NCI-H146 (cell line): ENCODE measurements at places on chromosomes 3 and 15.

DNA sequence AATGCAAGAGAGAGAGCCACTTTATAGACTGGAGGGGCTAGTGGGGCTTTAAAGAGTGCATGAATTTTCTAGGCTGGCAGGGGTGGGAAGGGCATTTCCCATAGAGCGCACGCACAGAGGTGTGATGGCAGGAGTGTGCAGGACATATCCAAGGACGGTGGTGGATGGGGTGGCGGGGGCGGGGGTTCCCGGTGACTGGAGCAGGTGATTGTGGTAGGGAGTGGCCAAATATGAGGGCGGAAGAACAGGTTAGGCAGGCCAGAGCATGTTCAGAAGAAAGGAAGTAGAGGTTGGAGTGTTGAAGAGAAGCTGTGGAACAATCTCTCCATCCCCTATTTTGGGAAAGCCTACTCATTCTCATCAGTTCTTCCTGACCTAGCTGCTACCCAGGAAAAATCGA, 18.1 kb downstream of the FAM81A start:
- DNase-seq, result peak; percentile 30

- no peak for DNase-seq
Observed at GRCh38 chr15:57692709-57693108, 13.8 kb upstream of the POLR2M start.

DNA sequence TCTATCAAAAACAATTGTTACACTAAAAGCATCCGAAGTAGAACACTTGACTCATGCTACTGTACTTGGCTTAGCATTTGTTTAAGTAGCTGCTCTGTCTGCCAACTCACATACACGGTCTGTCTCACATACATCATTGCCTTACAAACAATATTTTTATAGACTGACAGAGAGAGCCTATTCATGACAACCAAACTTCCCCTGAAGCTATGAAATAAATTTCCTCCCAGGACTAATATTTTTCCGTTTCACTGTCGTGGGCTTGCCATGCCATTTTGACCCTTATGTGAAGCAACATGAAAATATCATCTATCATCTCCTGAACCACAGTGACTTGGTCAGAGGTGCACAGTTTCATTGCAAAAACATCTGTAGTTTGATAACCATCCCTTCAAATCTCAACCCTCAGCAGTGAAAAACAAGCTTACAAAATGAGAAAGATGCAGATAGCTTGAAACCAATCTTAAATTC, 66.5 kb upstream of the PYGO1 start:
- DNase-seq, result no peak

- DNase-seq, result no peak
Observed at GRCh38 chr3:122973893-122974615, 53.5 kb downstream of the SEMA5B start.

GRCh38 chr3:20073683-20074082, 33.4 kb downstream of the KAT2B start:
- no peak for DNase-seq
